ENCODE measurements at places on chromosomes 2 and 18.
A peak's percentile ranks its signal among the peaks of the same experiment; 100 is the strongest.

DNA sequence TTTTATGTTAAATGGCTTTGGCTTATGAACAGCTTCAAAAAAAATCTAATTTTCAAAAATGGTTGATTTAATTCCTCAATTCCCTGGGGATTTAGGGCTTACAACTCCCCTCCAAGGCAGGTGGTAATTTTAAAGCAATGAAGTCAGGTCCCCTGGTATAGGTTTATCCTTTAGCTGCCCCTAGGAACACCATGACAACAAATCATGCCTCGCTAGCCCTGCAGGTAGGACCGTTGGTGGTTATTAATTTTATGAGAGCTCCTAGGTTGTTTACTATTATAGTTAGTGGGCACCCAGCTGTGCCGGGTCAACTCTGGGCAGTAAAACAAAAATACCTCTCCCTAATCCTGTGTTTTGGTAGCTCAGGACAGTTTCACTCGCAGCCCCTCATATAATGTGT, 26.2 kb upstream of the MBOAT2 start:
- DNase-seq = no peak

DNA sequence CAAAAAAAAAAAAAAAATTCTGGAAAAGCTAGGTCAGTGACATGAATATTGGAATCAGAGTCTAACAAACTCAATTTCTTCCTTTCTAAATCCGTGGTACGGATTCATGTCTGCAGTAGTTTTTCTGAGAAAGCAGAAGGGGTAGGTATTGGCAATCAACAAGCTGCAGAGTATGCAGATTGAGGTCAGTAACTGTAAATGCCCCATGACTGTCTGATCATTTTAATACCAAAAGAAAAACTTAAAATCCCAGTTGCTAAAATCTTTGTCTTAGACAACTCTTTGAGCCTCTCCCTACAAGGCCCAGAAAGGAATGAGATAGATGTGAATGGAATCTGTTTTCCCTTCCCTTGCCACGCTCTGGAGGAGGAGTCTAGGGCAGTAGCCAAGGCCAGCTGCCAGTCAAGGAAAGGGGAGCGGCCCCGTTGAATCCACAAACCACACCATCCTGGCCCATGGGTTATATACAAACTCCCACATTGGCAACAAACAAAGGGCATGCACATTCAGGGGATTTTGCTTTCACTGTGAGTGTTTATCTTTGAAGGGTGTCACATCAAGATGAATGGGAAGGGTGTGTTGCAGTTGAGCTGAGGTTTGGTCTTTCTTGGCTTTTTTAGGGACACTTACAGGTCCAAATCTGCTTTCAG, 6.1 kb upstream of the CASP8 start:
- no peak for DNase-seq

GRCh38 chr2:26076001-26076587, 42.2 kb downstream of the RAB10 start:
- DNase-seq = peak; percentile 10

DNA sequence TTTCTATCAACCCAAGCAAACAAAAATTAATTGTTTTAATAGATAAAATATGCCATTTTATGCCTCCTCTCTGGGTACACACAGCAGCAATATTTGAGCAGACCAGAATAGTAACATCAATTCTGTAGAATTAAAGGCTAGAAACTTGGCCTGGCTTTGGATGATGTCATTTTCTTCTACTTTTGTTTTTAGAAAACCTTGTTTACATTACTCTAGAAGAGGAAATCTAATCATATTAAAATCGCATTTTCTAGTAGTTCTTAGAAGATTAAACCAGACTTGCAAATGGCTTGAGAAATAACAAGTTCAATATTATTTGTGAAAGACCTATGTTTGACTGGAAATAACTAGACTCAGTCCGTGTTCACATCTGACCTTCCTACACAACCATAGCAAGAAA, 102.3 kb upstream of the RFX8 start:
- no peak for DNase-seq

GRCh38 chr2:60407398-60407797, 146.1 kb downstream of the BCL11A start:
- DNase-seq = no peak

DNA sequence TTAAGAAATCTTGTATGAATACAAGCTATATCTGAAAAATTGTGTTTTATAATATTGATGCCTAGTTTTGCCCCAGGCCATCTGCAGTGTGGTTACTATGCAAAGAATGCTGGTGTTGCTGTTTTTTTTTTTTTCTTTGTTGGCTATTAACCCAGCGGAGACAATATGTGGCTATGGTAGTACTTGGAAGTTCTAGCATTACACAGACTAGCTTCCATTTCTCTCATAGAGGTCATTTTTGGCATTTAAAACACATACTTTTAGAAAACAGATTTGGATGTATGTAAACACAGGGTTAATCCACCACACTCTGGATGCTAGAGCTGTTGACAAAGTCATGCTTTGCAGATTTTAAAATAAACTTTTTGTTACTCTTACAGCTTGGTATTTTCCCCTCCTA, 209.8 kb downstream of the NEDD4L start:
- no peak for DNase-seq

- DNase-seq = no peak
Measured at GRCh38 chr18:48834413-48835031, 116.2 kb downstream of the SMAD7 start.

DNA sequence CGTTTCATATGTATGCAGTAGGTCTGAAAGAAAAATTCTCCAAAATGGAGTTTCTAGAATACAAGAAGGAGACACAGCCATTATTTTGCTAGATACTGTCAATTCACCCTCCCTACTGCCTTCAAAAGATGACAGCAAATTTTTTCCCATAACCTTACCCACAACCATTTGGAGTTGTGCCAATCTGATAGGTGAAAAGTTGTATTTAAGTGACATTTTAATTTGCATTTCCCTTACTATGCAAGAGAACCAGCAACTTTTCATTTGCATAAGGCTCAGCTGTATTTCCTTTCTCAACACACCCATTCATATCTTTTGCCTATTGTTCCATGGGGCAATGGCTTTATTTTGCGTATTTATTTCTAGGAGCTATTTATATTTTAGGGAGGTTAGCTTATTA, 31.4 kb upstream of the IL18RAP start:
- peak; percentile 97 for DNase-seq

GRCh38 chr2:30713698-30714097, 93.5 kb downstream of the CAPN13 start:
- DNase-seq = no peak

DNA sequence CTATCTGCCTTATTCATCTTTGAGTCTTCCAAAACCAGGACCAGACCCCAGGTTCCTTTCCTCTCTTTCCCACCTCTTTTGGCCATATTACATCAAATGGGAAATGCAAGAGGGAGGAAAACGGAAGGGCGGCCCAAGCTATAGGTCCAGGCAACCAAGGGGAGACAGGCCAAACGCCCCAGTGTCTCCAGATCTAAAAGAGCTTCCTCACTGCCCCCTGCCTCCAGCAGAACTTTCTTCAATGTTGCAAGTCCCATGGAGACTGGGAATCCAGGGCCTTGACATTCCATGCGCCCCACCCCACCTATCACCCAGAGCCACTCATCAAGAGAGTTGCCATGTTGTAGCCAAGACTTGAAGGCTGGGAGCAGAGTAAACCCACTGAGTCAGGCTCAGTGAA, 15.4 kb downstream of the TNS1 start:
- no peak for DNase-seq

- DNase-seq = no peak
Measured at GRCh38 chr2:121650315-121650930, 1.2 kb upstream of the CLASP1 start.

DNA sequence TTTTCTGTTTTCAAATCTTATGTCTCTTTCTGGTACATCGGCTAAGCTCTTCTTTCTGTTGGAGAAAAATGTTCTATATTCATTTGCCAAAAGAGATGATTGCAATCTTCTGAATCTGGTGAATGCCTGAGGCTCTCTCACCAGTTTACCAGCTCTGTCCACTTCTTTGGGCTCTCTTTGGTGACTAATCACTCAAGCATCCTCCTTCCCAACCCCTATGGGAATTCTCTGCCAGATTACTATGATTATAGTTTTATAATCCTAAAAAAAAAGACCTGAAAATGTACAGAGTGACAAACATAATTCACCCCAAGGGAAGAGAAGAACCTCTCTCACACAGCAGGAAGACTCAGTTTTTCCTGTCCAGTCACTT, 187.3 kb downstream of the CAMKMT start:
- no peak for DNase-seq

- no peak for DNase-seq
Measured at GRCh38 chr18:45049578-45050319, 369.1 kb downstream of the SETBP1 start.

GRCh38 chr18:30811580-30811979, 231.0 kb downstream of the DSC3 start:
- no peak for DNase-seq

DNA sequence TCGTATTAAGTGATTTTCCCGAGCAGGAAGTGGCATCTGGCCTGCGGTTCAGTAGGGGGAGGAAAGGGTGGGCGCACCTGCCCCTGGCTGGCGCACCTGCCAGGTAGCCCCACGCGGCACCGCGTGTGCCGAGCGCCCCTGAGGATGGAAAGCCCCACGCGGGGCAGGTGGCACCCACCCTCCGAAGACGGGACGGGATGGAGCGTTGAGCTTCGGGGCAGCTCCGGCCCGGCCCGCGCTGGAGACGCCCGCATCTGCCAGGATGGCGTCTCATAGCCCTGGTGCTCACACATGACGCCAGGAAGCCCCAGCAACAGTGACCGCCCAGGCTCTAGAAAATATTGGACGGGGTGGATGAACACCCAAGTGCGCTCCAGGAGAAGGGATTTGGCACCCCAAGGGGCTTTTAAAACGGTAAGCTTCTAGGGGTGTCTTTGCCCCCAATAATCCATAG, 2.5 kb upstream of the NFATC1 start:
- DNase-seq = no peak

DNA sequence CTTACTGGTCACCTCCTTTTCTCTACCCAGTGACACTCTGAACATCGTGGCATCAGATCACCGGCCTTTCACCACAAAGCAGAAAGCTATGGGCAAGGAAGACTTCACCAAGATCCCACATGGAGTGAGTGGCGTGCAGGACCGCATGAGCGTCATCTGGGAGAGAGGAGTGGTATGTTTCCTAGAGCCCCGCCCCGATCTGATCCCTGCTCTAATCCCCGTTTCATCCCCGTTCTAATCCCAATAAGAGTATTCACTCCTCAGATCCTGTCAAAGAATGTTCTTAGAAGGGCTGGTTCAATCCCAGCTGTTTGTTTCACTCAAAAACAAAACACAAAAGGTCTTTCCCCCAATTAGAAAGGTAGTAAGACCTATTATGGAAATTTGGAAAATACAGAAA, 30.4 kb upstream of the MAPRE3 start:
- no peak for DNase-seq

GRCh38 chr2:47666332-47666731, 116.6 kb upstream of the MSH6 start:
- no peak for DNase-seq

DNA sequence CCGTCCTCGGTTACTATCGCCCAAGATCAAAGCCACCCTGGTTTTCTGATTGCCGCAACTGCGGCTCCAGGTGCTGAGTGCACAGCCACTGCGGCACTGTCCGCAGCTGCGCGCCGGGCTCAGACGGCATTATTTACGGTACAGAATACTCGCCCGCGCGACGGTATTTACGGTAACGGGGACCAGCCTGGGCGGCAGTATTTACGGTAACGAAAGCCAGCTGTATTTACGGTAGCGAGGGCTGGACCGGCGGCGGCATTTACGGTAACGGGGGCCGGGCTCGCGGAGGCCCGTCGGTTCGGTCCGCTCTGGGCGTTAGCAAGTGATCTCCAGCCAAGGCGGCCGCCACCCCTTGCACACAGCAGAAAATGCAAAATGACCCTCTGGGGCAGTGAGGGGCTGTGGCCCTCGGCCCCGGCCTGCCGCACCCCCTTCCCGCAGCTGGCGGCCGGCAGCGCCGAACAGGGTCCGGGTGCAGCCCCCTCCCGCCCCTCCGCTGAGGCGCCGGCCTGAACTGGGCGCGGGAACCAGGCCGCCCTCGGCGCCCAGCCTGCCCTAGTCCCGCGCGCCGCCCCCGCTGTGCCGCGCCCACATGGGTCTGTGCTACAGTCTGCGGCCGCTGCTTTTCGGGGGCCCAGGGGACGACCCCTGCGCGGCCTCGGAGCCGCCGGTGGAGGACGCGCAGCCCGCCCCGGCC, at the start of gene GNAL:
Gene GNAL (plus strand): TSS at position 293 of the 697 bp plus-strand sequence. CDS start 300 bp downstream, at position 593.
- peak; percentile 54 for DNase-seq

DNA sequence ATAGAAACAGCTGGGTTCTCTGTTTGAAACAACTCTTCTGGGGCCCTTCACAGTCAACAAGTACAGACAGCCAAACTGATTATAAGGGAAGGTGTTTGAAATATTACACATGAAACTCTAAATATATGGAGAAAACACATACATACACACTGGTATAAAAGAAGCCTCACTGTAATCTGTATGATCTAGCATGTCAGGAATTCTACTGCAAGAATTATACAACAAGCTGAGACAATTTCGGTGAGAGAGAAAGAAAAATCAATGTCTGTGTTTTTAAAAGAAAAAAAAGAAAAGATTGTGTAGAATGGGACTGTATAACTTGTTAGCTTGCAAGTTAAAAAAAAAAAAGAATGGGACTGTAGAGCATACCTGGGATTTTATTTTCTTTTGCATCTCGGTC, 26.3 kb downstream of the IRS1 start:
- no peak for DNase-seq

GRCh38 chr2:108829578-108830310, 43.2 kb downstream of the CCDC138 start:
- no peak for DNase-seq

DNA sequence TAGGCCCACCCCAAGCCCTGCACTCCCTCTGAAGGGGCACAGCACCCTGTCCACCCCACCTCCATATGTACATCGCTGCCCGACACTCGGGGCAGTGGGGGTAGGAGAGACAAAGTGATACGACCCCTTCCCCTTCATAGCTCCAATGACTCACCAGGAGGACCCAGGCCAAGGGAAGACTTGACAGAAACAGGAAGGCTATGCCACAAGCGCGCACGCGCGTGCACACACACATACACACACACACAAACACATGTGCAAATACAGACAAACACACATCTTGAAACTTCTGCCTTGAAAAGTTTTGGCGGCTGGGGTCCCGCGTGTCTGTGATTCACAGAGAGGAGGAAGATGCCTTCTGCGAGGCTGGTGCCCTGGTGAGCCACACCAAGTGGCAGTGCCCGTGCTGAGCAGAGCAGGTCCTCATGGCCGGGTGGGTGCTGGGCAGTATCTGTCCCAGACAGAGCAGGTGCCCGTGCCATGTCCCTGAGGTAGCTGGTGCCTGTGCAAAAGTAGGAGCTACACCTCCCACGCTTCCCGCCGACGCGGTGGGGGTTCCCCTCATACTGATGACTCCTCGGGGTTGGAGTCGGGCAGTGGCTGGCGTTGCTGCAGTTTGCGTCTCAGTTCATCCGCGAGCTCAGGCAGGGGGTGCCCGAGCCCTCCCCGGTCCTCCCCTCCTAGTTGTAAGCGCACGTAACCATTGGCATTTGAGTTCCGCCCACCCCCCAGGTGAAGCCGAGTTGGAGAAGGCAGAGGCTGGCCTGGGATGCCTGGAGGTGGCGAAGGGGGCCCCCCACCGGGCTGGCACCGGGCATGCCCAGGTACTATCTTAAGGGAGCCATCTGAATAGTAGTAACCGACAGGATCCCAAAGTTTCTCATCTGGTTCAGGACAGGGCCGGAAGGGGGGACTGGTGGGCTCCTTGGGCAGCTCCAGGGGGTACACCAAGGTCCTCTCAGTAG, 2.5 kb upstream of the ANKRD39 start:
- no peak for DNase-seq

GRCh38 chr2:106876699-106877098, 9.3 kb downstream of the ST6GAL2 start:
- DNase-seq = no peak

GRCh38 chr2:69740502-69740951, 1.4 kb upstream of the ANXA4 start:
- no peak for DNase-seq

Data from NCI-H526 treated with DMSO at 0.1 percent for 48 hours (cell line).